ENCODE measurements at places on chromosomes 3 and 15.

GRCh38 chr15:83746231-83746630 lies 92.3 kb downstream of the ADAMTSL3 start:
- no peak for DNase-seq

DNA sequence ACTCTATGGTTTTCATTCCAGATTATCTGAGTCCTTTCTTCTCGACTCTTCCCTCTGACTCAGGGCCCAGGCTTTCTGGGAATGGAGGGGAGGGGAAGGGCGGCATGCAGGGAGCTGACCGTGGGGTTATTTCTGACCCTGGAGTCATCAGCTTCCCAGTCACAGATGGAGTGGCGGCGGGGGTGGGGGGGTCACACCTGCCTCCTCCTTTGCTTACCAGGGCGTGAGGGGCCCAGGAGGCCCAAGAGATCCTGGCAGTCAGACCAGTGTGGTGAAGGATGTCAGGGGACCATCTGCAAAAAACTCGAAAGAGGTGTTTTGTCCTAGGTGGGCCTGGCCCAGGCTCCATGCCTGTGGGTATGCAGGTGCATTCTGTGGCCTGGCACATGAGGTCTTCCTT lies 996 bp upstream of the XIRP1 start:
- no peak for DNase-seq

GRCh38 chr3:69490971-69491370 lies 105.1 kb upstream of the FRMD4B start:
- DNase-seq, result no peak

- no peak for DNase-seq
These were observed 136.8 kb downstream of the TPRG1 start for GRCh38 chr3:189308608-189309007.

DNA sequence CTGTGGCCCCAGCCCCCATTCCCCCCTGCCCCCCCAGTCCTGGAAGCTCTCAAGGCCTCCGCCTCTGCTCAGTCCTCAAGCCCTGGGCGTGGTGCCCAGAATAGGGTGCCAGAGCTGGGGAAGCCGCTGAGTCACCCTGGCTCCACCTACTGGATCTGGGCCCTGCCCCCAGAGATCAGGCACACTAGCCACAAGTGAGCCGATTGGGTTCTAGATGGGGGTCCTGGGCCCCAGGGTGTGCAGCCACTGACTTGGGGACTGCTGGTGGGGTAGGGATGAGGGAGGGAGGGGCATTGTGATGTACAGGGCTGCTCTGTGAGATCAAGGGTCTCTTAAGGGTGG lies 5.7 kb downstream of the EIF4G1 start:
- no peak for DNase-seq

DNA sequence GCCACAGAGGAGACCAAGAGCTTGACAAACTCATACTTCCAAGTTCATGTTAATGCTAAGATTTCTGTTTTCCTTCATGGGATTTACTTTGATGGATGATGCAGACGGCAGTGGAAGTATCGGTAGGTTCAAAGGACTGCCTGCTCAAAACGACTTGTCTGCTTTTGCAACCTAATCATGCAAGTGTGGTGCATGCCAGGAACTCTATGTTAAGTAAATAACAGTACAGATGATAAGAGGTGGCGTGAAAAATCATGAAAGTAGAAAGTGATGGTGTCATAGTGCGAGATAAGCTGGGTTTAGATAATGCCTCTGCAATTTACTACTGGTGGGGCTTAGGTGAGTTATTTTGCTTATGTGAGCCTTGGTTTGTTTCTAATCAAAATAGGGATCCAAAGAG lies 14.7 kb upstream of the LMCD1 start:
- DNase-seq, result no peak
